ENCODE measurements at places on chromosomes 11 and 22. TPM values are rescaled to one million over a fixed set of nuclear protein-coding genes. Genes with fewer than 3 reads are reported as not detected.

DNA sequence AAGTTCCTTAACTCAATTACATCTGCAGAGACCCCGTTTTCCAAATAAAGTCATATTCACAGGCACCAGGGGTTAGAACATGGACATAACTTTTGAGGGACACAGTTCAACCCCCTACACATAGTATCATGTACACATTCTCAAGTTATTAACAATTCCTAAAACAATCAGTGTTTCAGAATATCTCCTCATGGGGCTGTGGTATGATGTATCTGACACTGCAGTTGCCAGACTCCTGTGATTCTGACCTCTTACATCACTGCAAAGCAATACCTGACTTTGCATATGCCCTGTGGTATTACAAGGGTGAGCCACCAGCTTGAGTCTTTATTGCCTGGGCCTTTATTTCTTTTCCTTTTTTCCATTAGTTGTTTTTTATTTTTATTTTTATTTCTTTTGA, 141.7 kb downstream of the COMMD9 start:
- no peak for DNase-seq
- H3K36me3 ChIP-seq: peaks cover 7% of the 10 kb centered on the region
- no peak overlapping the region for H3K27ac ChIP-seq

GRCh38 chr22:30315962-30316576, 10.7 kb downstream of the TBC1D10A start:
- peaks cover 11% of the 10 kb centered on the region for H3K36me3 ChIP-seq
- no peak for DNase-seq
- no peak overlapping the region for H3K27ac ChIP-seq
- H3K4me1 ChIP-seq: peaks cover 8% of the 10 kb centered on the region
- no peak overlapping the region for H3K4me3 ChIP-seq

DNA sequence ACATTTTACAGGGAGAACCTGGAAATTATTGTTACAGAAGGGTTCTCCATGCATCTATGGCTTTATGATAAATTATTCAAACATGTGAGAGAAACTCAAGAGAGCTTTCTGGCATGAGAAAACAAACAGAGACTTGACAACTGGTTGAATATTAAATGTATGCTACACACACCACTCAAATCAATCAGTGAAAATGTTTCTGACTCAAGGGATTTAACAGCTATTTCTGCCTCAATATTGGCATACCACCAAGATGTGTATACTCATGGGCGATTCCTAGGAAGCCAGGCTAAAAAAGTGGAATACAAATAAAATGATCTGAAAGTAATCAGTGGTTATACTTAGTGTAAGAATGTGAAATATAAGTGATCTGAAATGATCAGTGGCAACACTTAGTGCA, 15.8 kb upstream of the OR51T1 start:
- no peaks in the 10 kb centered on the region for H3K4me1 ChIP-seq
- no peaks in the 10 kb centered on the region for H3K27me3 ChIP-seq
- no peak overlapping the region for H3K27ac ChIP-seq
- H3K36me3 ChIP-seq: no peaks in the 10 kb centered on the region
- H3K4me3 ChIP-seq: no peak overlapping the region
- DNase-seq: no peak

The APOL5 gene
- total RNA-seq: 1.1 TPM

GRCh38 chr22:39748877-39749276, 144.7 kb downstream of the ENTHD1 start:
- H3K4me1 ChIP-seq: no peaks in the 10 kb centered on the region
- H3K36me3 ChIP-seq: no peaks in the 10 kb centered on the region
- no peak overlapping the region for H3K4me3 ChIP-seq
- no peak overlapping the region for H3K27ac ChIP-seq
- peaks cover 15% of the 10 kb centered on the region for H3K27me3 ChIP-seq
- DNase-seq: no peak

GRCh38 chr11:81655351-81655750, 1078.3 kb downstream of the FAM181B start:
- H3K36me3 ChIP-seq: no peaks in the 10 kb centered on the region
- no peak overlapping the region for H3K4me3 ChIP-seq
- no peaks in the 10 kb centered on the region for H3K27me3 ChIP-seq
- H3K27ac ChIP-seq: no peak overlapping the region
- H3K4me1 ChIP-seq: no peaks in the 10 kb centered on the region

Measured in muscle of leg (tissue), 16 donors.